Stimulated activated CD8-positive, alpha-beta memory T cell treated with anti-CD3 and anti-CD28 coated beads, Interleukin-7, amount 100 ng/mL, for 1 hour (primary cell): ENCODE measurements at places on chromosomes 1 and 21.
A peak's percentile ranks its signal among the peaks of the same experiment; 100 is the strongest.

DNA sequence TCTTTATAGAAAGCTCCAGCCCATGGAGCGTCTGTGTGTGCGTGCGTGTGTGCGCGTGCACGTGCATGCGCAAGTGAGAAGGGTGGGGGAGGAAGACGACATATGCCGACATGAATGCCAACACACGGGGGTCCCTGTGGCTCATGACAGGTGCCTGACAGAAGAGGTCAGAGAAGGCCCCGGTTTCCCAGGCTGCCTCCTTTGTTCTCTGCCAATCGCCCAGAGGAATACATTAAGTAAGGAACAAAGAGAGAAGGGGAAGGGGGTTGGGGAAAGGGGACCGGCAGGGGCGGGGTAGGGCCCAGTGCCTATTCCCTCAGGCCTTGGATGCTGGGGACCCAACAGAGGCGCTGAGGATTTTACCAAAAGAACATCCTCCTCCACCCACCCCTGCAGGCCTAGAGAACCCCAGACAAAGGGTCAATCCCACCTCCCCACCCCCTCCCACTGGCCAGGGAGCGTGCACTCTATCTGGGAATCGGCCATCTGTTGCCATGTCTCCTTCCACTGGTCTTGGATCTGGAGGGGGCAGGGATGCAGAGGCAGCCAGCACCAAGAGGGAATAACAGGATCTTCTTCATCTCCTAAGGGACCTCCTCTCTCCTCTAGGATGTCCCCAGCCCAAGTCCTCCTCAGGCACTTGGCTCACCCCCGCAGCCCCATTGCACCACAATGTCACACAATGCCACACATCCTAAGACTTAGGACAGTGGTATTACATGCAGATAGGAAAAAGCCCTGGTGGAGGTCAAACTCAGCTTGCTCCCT, 39.4 kb downstream of the PIK3C2B start:
- DNase-seq, result no peak

DNA sequence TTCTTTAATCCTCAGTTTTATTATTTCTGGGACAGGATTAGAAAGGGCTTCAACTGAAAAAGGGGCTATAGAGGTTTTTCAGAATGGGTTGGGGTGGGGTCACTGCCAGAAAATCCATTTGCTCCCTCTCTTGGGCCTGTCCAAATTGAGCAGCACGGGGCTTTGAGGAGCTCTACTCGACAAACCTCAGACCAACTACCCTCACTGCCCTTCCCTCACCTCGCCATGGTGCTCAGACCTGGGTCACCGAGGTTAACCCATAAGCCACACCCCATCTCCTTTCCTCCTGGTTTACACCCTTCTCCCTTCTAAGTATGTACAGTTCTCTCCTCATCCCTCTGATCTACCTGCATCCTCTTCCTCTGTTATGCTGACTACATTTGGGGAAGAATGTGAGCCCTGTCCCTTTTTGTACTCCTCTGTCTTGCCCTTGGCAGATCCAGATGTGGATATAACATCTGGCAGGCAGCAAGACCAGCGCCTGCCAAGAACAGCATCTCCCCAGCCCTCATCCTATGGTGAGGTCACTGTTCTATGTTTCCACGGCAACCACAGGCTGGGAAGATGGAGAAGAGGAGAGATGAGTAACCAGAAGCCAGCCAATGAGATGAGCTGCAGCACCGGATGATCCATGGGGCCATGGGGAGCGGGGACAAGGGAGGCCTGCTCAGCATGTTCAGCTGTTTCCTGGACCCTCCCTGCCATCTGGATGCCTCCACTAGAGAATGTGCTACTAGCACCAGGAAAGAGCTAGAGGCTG, 3.7 kb upstream of the FABP3 start:
- DNase-seq, result no peak

DNA sequence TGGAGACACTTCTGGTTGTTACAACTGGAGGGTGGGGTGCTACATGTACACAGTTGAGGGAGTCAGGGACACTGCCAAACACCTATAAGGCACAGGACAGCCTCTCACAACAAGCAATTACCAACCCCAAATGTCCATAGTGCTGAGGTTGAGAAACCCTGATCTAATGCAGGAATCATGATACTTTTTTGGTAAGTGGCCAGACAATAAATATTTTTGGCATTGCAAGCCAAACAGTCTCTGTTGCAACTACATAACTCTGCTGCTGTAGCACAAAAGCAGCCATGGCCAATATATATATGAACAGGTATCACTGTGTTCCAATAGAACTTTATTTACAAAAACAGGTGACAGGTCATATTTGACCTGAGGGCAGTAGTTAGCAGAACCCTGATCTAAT, 177.5 kb downstream of the ASTN1 start:
- no peak for DNase-seq

- no peak for DNase-seq
Observed at GRCh38 chr1:218433744-218434143, 88.6 kb downstream of the TGFB2 start.

DNA sequence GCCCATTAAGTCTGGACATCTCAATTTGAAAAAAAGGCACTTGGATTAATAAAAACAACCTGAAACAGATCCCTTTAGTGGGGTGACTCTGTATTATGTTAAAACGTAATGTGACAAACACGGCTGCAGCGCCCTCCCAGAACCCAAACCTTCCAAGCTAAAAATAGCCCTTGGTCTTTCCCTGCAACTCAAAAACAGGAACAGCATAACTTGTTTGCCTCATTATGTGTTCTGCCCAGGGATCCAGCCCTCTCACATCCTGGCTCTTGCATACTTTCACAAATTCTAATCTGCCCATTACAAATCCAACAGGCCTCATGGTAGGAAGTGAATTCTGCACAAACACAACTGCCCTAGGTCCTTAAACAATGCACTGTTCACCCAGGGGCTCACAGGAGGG, 94.7 kb upstream of the GADD45A start:
- no peak for DNase-seq

DNA sequence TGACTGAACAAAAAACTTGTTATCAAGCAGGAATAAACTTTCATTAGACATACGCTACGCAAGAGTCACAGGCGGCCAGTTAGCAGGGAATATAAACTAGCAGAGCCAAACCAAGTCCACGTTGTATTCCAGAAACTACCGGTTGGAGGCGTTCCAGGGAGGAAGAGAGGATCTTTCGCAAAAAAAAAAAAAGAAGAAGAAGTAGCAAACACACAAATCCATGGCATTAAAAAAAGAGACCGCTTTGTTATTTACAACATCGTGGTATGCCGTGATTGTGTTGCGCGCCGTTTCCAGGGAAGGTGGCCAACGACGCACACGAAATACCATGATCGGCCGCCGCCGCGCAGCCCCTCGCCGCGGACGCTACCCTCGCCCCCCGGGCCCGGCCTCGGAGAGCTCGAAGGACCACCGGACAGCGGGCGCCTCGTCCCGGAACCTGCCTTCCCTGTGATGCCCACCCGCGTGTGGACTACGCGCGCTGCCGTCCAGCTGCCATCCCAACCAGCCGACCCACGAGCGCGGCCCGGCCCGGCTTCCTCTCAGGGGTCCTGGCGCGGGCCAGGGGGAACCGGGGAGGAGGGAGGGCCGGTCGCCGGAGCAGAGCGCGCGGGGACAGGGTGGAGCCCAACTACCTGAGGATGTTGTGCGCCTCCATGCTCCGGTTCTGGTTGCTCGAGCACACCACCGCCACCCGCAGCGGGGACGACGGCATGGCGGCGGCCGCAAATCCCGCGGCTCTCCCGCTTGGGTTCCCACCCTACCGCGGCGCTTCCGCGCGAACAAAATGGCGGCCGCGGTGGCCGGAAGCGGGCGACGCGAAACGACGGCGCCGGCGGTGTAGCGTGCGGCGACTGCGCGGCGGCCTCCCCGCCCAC, 581 bp downstream of the SSU72 start:
- peak; percentile 37 for DNase-seq

- no peak for DNase-seq
Observed at GRCh38 chr1:156128308-156128653, 13.8 kb downstream of the LMNA start.

DNA sequence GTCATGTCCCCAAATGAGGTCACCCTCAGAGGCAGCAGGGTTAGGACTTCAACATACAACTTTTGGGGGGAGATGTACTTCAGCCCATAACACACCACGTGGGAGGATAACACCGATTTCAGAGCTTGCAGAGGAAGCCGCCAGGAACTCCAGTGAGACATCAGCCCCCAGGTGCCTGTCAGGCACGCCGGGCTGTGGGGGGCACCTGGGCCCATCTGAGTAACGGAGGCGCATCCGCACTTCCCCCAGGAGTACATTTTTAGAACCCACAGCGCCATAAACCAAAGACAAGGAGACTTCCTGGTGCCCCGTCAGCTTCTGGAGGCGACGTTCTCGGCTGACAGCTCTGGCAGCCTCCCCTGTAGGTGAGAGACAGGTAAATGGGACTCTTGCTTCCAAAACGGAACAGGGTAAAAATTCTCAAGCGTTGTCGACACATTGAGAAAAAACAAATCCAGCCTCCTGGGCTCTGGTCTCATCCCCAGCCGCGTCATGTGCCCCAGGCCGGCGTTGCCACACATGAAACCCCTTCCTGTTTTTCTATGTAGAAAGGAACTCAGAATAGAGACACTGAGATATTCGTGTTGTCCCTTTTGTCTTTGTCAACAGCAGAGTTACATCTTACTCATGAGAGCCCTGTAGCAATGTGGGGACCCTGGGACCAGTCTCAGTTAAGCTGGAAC, 93.3 kb downstream of the PDE9A start:
- DNase-seq, result peak; percentile 1

GRCh38 chr1:21749859-21750468, 33.0 kb downstream of the USP48 start:
- no peak for DNase-seq

- no peak for DNase-seq
Observed at GRCh38 chr1:16727190-16728111, 12.9 kb upstream of the RNU1-4 start.

DNA sequence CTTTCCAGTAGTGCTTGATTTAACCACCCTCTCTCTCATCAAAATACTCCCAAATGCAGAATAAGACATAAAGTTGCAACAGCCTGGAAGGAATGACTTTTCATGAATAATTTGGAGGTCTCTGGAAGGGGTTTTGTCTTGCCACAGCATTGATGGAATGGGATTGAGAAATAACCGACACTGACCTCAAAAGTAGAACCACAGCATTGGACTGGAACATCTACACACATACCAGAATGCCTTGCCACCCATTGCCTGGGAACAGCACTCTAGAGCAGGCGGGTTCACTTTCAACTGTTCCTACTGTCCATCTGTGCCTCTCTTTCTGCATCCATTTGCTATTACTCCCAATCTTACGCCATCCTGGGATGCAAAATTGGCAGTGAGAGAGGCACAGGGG, 149.1 kb upstream of the USP24 start:
- DNase-seq, result no peak

GRCh38 chr1:71106658-71107322, 26.0 kb upstream of the ZRANB2 start:
- DNase-seq, result no peak

- no peak for DNase-seq
Observed at GRCh38 chr1:175129182-175129581, 61.5 kb downstream of the TNN start.

DNA sequence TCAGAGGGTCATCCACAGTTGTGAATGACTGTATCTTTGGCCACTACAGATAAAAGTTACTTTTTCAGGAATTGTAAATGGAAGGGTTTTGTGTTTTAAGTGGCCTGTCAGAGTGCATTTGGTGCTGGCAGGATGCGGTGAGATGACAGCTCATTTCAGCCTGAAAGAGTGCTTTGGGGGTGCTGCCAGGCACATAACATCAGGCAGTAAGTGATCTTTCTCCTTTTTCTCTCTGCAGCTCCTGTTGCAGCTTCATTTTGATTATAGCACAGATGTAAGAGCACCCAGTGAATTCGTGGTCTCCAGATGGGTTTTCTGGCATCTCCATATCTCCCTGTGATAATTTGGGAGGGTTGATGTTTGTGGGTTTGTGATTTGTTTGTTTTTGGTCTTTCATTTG, 14.8 kb upstream of the FAM163A start:
- no peak for DNase-seq

GRCh38 chr1:26168410-26169197, at the start of gene C1orf232:
C1orf232 (minus strand) TSS chr1:26168963; CDS start chr1:26168499, 464 bp downstream.
- no peak for DNase-seq
